ENCODE measurements at places on chromosomes 1 and 21.

- no peak for DNase-seq
Measured at GRCh38 chr1:218811497-218811896, 362.2 kb upstream of the LYPLAL1 start.

GRCh38 chr1:161706482-161707347 lies at the start of gene FCRLA:
TSS of gene FCRLA (plus strand) at chr1:161707229. CDS start at chr1:161707265, 36 bp downstream.
- no peak for DNase-seq

GRCh38 chr1:53346814-53347176 lies 18.9 kb upstream of the LRP8 start:
- no peak for DNase-seq

DNA sequence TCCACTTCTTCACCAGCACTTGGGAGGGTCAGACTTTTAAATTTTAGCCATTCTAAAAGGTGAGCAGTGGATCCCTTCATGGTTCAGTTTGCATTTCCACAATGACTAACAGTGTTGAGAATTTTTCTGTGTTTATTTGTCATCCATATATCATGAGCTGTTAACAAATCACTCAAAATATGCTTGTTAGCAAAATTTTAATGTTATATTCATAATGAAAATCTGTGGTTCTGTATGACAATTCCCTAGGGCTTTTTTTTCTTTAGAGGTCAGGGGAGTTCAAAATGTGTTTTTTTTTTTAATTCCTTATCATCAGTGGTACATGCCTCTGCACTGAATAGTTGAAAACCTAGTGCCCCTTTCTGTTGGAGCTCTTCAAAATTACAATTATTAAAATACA lies 682.2 kb upstream of the ADGRL2 start:
- DNase-seq, result no peak

DNA sequence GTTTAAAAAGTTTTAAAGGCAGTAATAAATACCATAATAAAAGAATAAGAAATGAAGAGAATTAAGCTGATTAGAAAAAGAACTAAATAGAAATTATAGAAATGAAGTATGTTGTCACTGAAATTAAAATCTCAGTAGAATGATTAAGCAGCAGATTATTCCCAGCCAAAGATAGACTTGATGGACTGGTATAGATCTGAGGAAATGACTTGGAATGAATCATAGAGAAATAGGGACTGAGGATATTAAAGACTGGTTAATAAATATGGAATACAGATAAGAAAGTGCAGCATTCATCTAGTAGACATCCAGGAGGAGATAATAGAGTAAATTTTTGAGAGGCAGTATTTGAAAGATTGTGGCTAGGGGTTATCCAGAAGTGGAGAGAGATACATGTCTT lies 28.7 kb downstream of the MARK1 start:
- no peak for DNase-seq

- DNase-seq, result no peak
Measured at GRCh38 chr1:114559356-114559755, 22.1 kb downstream of the BCAS2 start.

DNA sequence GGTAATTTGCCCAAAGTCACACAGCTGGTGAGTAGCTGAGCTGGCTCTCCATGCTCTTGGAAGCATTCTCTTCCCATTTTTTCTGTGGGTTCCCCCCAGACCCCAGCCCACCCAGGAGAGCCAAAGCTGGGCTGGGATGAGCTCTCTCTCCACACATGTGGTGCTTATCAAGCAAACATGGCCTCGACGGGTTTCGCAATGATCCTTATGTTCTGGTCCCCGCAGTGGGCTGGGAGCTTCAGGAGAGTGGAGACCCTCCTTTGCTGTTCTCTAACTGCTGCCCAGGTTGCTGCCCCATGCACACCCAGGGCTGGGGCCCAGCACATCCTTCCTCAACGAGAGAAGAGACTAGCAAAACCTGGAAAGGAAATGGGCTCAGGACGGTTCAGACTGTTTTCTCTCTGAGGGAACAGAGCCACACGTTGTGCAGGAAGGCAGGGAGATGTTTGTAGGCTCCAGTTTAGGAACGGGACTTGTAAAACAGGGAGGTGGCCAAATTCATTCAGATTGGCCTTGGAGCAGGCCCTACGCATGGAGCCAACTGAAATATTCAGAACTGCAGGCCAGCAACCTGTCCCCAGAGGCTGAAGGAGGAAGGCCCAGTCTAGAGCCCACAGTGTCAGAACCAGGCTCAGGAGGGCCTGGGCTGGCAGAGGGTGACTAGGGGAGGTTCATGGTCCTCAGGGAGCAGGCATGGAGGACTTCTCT lies 27.2 kb upstream of the CSF1 start:
- no peak for DNase-seq

DNA sequence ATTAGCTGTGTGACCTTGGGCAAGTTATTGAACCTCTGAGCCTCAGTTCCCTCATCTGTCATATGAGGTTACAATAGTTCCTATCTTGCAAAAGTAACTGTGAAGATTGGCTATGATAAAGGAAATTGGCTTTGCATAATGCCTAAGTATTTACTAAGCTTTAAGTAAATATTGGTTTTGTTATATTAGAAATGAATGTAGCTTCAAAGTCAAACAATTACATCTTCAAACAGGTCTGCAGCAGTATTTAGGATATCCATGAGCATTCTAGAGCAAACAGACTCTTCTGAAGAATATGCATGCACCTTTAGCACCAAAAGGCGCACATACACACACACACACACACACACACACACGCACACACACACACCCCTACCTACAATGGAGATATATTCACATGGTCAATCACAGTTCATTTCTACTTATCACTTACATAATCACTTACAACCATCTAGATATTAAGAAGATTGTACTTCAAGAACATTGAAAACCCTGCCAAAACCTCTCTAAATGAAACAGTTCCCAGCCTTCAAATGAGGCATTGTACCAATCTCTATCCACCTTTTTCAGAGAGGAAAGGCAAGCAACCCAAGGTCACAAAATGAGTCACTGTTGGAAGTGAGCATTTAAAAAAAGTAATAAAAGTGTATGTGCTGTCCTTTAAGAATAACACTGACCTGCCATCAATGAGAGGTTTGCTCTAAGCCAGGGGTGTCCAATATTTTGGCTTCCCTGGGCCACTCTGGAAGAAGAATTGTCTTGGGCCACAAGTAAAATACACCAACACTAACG lies 13.4 kb upstream of the FAM43B start:
- no peak for DNase-seq

DNA sequence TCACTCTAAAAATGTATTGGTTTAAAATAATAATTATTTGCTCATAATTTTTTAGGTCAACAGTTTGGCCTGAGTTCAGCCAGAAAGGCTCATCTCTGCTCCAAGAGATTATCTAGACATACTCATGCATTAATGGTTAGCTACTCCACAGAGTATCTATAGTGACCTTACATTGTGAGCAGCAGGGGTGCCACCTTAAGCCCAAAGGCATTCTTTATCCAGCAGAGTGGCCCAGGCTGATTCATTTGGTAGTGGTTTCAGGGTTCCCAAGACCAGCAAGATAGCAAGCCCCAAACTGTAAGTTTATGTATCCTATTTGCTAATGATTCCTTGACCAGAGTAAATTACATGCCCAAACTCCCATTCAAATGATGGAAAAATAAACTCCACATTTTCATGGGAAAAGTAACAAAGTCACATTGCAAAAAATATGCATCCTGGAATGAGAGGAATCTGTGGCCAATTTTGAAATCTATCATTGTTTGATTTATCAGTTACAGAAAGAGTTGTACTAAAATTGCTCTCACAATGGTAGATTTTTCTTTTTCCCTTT lies 182.6 kb upstream of the KCNK2 start:
- DNase-seq, result no peak

GRCh38 chr21:25965951-25966707 lies 204.4 kb downstream of the APP start:
- DNase-seq, result no peak
